Neural crest cell (in vitro differentiated cells): ENCODE measurements at places on chromosomes 4 and X. TPM values are rescaled to one million over a fixed set of nuclear protein-coding genes. Genes with fewer than 3 reads are reported as not detected.

- no peak for DNase-seq
These were observed 5.2 kb downstream of the PNMA5 start for GRCh38 chrX:152988536-152989291.

The LINC00632 gene
- total RNA-seq, result 243 and 314 TPM in 2 replicates

- no peak for DNase-seq
These were observed 88.2 kb upstream of the RPL34 start for GRCh38 chr4:108532187-108532586.

The RPS6KA3 gene
- 26.0 and 28.7 TPM in 2 replicates for total RNA-seq

The GPRASP2 gene
- total RNA-seq, result 20.3 and 20.9 TPM in 2 replicates

DNA sequence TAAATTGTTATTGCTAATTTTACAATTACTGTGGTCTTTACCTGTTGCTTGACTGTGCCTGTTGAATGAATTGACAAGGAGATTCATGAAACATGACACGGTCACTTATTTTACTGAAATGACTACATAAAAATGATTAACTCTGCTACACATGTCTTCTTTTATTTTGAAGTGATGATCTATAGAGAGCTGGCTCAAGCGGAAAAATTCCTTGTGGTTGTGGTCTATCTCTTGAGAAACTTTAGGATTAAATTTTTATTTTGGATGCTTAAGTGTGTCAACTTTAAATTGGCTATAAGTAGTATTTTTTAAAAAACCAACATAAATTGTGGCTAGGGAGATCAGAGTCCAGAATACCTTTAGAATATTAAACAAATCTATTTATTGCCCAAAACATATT is 131.8 kb upstream of the PITX2 start:
- DNase-seq, result no peak

DNA sequence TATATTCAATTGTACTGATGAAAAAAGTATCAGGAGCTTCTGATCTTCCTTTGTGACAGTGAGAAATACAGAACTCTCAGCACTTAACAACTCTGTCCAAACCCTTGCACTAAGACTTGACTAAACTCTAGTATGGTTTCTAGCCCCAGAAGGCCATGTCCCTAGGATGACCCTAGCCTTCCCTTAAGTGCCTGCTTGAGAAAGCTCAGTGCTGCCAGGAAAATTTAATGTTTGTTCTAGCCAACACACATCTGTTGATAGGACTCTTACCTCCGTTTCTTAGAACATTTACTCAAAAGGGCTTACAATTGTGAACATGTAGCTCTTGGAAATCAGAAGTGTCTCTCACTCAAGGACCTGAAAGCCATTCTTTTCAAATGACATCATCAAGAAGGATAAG is 1055.2 kb upstream of the FTHL17 start:
- no peak for DNase-seq

The GUCY1A1 gene
- 0.44 and 0.75 TPM in 2 replicates for total RNA-seq

- DNase-seq, result no peak
These were observed 158.6 kb downstream of the STPG2 start for GRCh38 chr4:97984545-97985131.

- DNase-seq, result no peak
These were observed 5.3 kb upstream of the TRMT2B start for GRCh38 chrX:101057093-101057714.

- no peak for DNase-seq
These were observed 1702.3 kb downstream of the STIM2 start for GRCh38 chr4:28562913-28563312.

GRCh38 chr4:89287945-89288344 is 19.7 kb downstream of the GPRIN3 start:
- DNase-seq, result no peak

GRCh38 chr4:97104666-97105065 is 1038.6 kb downstream of the STPG2 start:
- DNase-seq, result no peak

The PCSK1N gene
- 9.3 and 12.7 TPM in 2 replicates for total RNA-seq

The UGT2B17 gene
- not detected in 2 replicates for total RNA-seq

DNA sequence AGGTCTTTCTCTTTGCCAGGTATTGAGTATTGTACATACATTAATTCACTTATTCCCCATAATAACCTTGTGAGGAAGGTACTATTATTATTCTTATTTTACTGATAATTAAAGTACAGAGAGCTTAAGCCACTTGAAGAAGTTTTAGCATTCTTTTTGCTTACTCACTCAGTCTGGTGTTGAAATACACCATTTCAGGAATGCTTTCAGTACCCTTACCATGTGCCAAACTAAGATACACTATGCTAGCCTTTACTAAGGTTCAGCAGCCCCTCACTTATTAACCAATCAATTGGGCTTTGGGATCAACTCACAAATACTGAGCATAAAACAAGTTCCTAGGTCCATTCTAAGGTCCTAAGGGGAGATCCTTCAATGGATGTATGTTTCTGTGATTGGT is 179.0 kb upstream of the FGF13 start:
- DNase-seq, result no peak

DNA sequence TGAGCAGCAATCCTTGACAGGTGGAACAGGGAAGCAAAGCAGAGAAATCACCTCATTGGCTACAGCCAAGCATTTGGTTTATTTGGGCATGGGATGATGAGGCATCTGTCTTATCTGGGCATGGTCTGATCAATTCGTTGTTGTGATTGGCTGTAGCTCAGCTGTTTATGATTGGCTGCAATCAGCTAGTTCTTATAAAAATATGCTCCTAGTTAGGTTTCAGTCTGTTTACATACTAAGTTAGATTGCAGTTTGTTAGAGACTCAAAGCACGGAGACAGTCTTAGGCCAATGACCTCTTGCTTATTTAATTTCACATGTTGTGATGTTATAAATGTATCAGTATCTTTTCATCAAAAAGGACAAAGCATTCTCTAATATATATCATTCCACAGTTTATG is 312.0 kb downstream of the PDGFC start:
- DNase-seq, result no peak

- no peak for DNase-seq
These were observed 590.7 kb downstream of the BCOR start for GRCh38 chrX:39507034-39507433.

- no peak for DNase-seq
These were observed 121.7 kb downstream of the PDS5A start for GRCh38 chr4:39855909-39856512.

- no peak for DNase-seq
These were observed 656.7 kb downstream of the ZNF674 start for GRCh38 chrX:45888518-45888917.

The ELK1 gene
- total RNA-seq, result 24.6 and 27.4 TPM in 2 replicates

DNA sequence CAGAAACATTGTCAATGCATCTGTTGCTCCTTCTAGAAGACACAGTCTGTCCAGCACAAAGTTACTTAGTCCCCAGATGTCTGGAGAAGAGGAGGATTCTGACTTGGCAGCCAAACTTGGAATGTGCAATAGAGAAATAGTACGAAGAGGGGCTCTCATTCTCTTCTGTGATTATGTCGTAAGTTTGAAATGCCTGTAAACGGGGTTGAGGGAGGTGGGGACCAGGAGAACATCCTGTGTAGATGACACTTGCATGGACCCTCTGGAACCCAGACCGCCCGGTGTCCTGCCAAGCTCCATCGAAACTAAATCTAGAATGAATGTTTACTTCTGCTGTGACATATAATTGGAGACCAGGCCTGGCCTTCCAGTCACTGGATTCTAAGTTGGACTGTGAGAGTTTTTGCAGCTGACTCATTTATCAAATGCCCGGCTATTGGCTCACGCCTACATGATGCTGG is 45.0 kb upstream of the MSANTD1 start:
- no peak for DNase-seq

- no peak for DNase-seq
These were observed 137.2 kb downstream of the SMIM20 start for GRCh38 chr4:26051240-26051639.

The BANK1 gene
- 0.11 and 0.44 TPM in 2 replicates for total RNA-seq

The AMTN gene
- total RNA-seq, result not detected in 2 replicates

The UGT2B28 gene
- total RNA-seq, result not detected in 2 replicates

GRCh38 chr4:94285666-94286065 is 57.0 kb downstream of the HPGDS start:
- DNase-seq, result no peak

The FATE1 gene
- total RNA-seq, result not detected in 2 replicates

GRCh38 chr4:54192811-54193210 is 36.3 kb upstream of the PDGFRA start:
- no peak for DNase-seq

DNA sequence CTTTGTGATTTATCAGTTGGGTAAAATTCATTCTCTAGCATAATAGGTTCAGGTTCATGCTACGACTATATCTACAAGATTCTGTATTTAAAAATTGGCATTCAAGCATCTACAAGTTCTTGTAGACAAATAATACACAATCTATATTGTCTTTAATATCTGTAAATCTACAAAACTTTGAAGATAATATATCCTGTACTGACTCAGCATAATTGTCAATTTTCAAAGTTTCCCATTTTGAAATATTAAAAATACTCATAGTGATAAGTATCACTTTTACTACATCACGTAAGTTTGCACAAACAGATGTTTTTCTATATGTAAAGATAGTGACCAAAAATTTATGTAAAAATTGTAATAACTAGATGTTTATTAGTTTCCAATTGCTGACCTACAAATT is 360.6 kb downstream of the FSTL5 start:
- no peak for DNase-seq

GRCh38 chrX:49029876-49030275 is 13.3 kb downstream of the TFE3 start:
- DNase-seq, result no peak

The USO1 gene
- 41.2 and 45.5 TPM in 2 replicates for total RNA-seq

GRCh38 chrX:48782216-48782615 is 4.2 kb upstream of the GATA1 start:
- DNase-seq, result no peak

DNA sequence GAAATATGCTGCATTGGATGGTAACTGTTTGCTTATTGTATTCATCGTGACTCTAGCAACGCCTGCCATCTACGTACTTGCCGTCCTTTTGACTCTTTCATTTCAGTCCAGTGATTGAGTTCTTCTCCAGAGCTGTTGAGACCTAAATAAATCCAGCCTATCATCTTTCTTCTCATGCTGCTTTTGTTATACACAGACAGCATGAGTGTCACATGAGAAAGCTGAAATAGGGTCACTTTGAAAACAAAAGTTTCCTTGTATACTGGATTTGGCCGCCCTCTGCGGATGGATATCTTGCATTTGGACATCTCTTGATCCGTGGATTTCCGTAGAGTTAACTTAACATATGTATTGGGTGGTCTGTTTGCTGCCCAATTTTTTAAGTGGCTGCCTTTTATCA is 67.2 kb downstream of the TMPRSS11F start:
- DNase-seq, result no peak

The NHSL2 gene
- 9.9 and 10.8 TPM in 2 replicates for total RNA-seq
